GM19239 (cell line): ENCODE measurements at places on chromosomes 12 and 14.

DNA sequence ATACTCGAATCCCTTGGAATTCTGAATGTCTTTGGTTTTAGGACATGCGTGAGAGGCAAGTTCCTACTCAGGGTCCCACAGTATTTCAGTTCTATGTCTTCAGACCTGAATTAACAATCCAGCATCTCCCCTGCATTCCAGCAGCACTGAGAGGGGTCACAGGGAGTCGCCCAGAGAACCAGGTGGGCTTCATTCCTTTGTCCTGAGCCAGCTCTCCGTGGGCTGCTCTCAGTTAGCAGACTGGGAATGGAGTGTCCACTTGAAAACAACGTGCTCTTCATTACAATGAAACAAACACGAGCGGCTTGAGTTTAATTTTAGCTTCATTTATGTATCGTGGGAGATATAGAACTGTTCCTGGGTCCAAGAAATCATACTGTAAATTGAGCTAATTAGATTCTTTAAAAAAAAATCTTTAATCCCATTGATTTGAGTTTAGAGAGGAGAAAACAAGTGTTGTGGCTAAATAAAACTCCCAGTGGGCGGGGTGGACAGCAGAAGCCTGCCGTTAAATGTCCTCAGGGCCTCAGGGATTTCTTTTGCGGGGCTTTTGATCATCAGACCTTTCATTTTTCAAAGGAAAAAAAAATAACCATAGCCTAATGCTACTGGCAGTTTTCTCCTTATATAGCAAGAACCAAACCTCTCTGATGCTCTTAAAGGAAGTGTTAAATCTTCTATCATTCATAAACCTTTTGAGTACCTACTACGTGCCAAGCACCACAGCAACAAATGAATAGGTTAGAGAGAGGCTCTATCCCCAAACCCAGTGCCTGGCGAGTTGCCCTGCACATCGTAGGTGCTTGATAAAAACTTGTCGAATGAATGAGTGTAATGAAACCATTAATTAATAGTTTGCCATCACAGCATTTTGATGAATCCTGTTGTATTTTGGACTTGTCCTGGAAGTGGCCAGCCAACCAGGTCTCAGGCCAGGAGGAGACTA lies 140.4 kb downstream of the CHST11 start:
- DNase-seq = no peak

DNA sequence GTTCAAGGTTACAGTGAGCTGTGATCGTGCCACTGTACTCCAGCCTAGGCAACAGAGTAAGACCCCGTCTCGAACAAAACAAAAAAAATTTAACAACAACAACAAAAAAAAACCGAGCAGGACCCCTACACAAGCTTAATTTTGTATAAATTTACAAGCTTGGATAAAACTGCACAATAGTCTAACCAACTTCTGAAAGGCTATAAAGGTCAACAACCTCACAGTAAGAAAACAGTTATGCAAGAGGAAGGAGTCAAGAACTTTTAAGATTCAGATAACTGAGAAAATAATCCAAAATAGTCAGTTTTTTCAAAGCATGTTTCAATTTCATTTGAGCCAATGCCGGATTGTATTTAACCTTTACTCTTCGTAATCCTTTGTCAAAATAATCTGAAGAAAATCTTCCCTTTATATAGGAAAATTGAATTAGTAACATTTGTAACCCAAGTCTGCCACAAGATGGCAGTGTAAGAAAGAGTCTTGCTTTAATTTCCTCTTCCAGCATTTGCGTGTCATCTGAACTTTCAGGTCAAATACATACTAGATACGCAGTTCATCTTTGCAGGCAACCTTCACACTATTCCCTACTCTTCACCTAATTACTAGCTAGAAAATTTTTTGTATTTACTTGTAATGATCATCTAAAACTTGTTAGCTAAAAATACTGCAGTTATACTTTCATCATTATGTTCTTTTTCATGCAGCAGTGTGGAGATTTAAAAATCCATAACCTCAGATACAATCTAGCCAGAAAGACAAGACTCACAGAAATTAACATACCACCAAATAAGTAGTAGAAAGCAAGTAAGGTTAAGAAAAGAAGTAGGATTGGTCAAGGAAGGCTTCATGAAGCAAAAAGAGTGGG lies 5.8 kb downstream of the CCNB1IP1 start:
- peak; percentile 30 for DNase-seq

DNA sequence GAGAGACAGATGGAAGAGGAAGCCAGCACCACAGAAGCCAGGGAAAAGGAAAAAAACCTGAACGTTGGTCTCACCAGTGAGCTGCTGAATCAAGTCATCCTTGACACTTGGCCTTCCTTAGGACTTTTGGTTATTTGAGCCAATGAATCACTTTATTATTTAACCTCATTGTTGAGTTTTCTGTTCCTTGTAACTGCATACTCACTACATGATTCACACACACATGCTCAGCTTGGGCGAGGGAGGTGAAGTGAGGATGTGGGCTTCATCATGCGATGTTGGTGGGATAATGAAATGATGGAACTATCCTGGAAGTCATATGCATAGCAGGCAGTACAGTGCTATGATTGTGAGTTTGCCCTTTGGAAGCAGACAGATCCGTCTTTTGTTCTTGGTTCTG lies 40.6 kb upstream of the RPH3A start:
- DNase-seq = no peak

GRCh38 chr12:93139028-93139665 lies 210.1 kb upstream of the EEA1 start:
- DNase-seq = peak; percentile 42

GRCh38 chr14:26996246-26996645 lies 398.4 kb upstream of the NOVA1 start:
- no peak for DNase-seq

DNA sequence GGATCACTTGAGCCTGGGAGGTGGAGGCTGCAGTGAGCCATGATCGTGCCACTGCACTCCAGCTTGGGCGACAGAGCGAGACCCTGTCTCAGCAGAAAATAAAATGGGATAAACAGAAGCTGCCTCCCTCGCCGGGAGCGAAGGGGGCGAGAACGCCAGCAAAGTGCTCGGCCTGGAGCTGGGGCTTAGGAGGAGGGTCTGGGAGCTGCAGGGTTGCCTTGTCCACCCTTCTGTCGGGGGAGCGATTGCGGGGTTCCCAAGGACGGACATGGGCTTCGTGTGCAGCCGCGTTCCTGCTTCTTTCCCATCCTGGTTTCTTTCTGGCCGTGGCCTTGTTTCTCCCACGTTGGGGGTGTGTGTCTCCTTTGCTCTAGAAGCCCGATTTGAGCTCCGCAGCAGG lies 27.9 kb upstream of the MLXIP start:
- DNase-seq = no peak

DNA sequence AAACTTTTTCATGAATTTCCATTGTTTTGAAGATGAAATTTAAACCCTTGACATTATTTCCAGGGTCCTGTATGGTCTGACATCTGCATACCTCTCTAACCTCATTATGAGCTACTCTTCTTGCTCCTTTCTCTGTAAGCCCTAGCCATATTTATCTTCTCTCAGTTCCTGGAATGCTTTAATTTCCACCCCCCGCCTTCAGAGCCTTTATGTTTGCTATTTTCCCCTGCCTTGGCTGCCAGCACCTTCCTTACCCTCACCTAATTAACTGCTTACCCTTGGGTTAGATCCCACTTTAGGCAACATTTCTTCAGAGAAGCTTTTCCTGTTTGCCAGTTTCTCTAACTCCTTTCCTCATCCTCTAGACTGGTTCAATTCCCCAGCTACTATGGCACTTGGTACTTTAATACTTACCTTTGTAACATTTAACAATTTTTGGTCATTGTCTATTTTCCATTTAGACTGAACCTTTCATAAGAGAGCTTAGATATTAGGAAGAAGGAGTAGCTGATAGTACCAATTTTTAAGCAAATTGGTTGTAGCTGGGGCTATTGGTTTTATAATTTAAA lies 6.0 kb downstream of the STYX start:
- DNase-seq = no peak

DNA sequence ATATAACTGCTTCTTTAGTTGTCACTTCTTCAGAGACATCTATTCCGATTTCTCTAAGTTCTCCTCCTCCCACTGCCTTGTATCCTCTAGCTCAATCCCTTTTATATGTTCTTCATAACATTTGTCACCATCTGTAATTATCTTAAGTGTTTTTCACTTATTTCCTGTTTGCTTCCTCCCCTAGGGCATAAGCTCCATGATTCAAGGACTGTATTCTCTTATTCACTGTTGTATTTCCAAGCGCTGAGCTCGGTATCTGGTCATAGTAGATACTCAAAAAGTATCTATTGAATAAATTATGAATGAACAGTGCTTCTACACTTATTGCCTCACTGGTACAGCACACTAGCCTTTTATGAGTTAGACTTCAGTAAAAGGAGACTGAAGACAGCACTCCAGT lies 109.0 kb upstream of the TMPO start:
- DNase-seq = no peak

DNA sequence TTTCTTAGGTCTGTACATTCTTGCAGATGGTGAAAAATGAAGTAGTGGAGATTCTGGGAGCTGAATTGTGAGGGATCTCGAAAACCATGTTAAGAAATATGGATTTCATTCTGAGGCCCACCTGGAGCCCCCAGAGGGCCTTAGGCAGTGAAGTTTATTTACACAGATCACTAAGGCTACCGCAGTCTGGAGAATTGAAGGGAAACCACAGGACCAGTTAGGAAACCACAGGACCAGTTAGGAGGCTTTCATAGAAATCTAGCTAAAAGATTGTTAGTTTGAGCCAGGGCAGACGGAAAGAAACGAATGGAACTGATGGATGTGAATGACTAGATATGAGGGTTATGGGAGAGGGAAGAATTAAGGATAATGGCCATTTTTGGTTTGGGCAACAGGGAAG lies 7.2 kb downstream of the CBLN3 start:
- DNase-seq = no peak

- no peak for DNase-seq
These were observed 13.6 kb downstream of the CCDC198 start for GRCh38 chr14:57480051-57480450.

- DNase-seq = peak; percentile 22
These were observed 301.1 kb downstream of the DUSP6 start for GRCh38 chr12:89051065-89051677.

DNA sequence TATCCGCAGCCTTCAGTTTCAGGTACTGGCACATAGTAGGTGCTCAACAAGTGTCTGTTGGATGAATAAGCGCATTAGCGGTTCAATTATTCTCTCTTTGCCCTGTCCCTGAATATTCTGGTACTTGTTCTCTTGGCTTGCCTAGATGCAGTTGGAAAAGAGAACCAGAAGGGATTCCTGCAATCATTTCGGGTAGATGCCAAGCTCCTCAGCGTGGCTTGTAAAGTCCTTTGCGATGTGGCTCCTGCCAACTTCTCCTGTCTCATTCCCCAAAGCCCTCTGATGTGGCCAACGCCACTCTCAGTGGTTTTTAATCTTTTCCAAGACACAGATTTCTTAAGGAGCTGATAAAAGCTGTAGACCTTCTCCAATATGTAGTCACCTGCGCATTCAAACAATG lies 230.3 kb downstream of the SUDS3 start:
- DNase-seq = no peak

GRCh38 chr12:51472984-51473383 lies 48.4 kb downstream of the SLC4A8 start:
- no peak for DNase-seq

DNA sequence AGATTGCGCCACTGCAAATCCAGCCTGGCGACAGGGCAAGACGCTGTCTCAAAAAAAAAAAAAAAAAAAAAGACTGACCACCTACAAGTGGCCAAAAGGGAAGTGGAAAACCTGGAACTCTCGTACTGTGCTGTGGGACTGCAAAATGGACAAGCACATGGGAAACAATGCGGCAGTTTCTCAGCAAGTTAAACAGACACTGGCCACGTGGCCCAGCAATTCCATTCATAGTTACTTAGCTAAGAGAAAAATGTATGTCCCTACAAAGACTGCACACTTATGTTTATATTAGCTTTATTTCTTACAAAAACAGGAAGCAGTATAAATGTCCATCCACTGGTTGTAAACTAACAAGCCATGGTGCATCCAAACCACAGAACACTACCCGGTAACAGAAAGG lies 5.6 kb downstream of the CHFR start:
- no peak for DNase-seq

GRCh38 chr12:8687846-8688601 lies 9.8 kb upstream of the RIMKLB start:
- DNase-seq = no peak

- DNase-seq = no peak
These were observed 40.5 kb downstream of the DIO3 start for GRCh38 chr14:101601606-101602465.

DNA sequence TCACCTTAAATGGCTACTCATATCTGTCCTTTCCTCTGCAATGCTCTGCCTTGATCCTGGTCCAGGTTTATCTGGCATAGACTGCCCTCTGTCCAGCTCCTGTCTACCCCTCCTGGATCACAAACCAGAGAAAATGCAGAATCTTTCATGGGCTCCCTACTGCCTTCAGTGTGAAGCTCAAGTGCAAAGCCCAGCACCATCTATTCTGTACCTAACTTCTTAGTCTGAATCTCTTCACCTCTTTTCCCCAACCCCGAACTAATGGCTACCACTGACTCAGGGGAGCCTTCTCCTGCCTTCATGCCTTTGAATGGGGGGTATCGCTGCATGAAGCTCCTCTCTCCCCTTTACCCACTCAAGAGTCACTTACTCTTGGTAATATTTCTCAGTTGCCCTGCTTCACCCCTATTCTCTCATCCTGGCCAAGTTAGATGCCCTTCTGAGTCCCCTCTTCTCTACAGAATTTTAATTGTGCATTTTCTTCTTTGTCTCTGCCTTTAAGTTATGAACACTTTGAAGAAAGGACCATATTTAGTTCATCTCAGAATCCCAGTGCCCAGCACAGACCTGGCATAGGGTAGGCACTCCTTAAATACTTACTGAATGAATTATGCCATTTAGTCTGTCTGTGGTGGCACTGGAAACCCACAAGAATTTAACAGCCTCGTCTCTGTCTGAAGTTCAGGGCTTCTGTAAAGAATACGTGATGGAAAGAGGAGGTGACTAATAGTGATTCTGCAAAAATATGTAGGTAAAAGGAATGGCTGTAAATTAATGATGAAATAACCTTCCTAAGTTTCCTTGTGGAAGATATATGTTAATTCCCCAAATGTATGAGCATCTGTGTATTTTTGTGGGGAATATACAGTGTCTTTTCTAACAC lies 191.3 kb upstream of the AMIGO2 start:
- DNase-seq = no peak

DNA sequence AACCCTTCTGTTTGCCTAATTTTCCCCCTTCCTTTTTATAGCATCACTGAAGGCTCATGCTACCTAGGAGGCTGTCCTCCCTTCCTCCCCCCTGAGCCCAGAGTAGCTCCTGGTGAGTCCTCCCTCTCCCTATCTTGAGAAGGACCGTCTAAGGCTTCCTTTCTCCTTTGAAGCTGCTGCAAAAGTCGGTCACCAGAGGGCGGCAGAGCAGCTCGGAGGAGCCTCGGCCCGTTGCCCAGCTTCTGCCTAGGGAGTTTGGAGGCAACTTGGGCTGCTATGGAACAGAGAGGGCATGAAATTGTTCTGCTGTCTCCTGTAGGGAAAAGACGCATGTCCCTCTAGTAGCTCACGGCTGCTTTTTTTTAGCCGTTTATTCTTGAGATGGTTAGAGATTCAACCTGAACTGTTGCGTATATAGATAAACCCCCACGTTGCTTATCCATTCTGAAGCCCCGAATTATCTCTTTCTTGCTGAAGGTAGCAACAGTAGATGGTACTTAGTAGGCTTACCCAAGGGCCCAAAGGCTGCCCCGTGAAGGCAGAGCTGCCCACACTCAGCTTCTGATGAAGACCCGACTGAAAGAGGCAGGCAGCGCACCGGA lies 5.7 kb downstream of the WNT5B start:
- DNase-seq = peak; percentile 79

- no peak for DNase-seq
These were observed 202.9 kb upstream of the CDKN3 start for GRCh38 chr14:54193871-54194270.

GRCh38 chr12:44029194-44029593 lies 193.3 kb downstream of the TMEM117 start:
- no peak for DNase-seq
